ENCODE measurements at places on chromosomes 3 and 15. TPM values are rescaled to one million over a fixed set of nuclear protein-coding genes. Genes with fewer than 3 reads are reported as not detected.

- peak overlapping the region; percentile 82 for H3K27ac ChIP-seq
- peak overlapping the region; percentile 66 for H3K4me3 ChIP-seq
- no peaks in the 10 kb centered on the region for H3K36me3 ChIP-seq
- H3K4me1 ChIP-seq = peaks cover 3% of the 10 kb centered on the region
- peak; percentile 30 for DNase-seq
Measured at GRCh38 chr3:2097641-2098191, 950 bp upstream of the CNTN4 start.

- no peak for DNase-seq
- peaks cover 29% of the 10 kb centered on the region for H3K4me1 ChIP-seq
Measured at GRCh38 chr3:9349321-9350117, 13.3 kb upstream of the THUMPD3 start.

- H3K4me1 ChIP-seq = no peaks in the 10 kb centered on the region
- H3K4me3 ChIP-seq = no peak overlapping the region
- no peak overlapping the region for H3K27ac ChIP-seq
- DNase-seq = no peak
- no peaks in the 10 kb centered on the region for H3K27me3 ChIP-seq
Measured at GRCh38 chr15:74442063-74442462, 8.3 kb upstream of the SEMA7A start.

DNA sequence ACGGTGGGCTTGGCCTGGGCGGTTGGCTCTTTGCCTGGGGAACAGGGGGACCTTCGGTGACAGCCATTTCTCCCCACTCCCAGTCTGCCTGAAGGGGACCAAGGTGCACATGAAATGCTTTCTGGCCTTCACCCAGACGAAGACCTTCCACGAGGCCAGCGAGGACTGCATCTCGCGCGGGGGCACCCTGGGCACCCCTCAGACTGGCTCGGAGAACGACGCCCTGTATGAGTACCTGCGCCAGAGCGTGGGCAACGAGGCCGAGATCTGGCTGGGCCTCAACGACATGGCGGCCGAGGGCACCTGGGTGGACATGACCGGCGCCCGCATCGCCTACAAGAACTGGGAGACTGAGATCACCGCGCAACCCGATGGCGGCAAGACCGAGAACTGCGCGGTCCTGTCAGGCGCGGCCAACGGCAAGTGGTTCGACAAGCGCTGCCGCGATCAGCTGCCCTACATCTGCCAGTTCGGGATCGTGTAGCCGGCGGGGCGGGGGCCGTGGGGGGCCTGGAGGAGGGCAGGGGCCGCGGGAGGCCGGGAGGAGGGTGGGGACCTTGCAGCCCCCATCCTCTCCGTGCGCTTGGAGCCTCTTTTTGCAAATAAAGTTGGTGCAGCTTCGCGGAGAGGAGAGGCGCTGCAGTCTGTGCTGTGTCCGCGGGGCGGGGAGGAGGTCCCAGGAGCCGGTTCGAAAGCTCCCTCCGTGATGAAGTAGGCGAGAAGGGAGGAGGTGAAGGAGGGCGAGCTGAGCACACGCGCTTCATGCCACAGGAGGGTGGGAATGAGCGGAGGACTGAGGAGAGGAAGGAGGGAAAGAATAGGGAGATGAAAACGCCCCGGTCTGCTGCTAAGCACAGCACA, 9.6 kb downstream of the CLEC3B start:
- peaks cover 14% of the 10 kb centered on the region for H3K4me1 ChIP-seq
- H3K27me3 ChIP-seq = no peaks in the 10 kb centered on the region
- peak overlapping the region; percentile 32 for H3K4me3 ChIP-seq
- H3K27ac ChIP-seq = peak overlapping the region; percentile 36
- no peak for DNase-seq

DNA sequence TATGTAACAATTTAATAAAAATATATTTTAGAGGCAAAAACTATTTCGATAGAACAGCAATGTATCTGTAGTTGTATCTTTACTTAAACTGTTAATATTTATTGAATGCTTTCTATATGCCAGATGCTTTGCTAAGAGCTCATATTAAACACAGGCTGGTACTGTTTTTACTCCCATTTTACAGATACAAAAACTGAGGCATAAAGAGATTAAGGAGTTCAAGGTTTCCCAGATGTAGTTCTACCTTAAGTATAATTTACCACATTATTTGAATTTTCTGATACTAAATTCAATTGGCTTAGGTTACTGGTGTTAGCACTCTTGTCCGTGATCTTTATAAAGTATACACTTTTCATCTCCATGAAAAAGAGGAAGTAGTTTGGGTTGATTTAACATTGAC, 149.8 kb downstream of the ROBO2 start:
- no peaks in the 10 kb centered on the region for H3K4me1 ChIP-seq
- H3K4me3 ChIP-seq = no peak overlapping the region
- H3K36me3 ChIP-seq = no peaks in the 10 kb centered on the region

DNA sequence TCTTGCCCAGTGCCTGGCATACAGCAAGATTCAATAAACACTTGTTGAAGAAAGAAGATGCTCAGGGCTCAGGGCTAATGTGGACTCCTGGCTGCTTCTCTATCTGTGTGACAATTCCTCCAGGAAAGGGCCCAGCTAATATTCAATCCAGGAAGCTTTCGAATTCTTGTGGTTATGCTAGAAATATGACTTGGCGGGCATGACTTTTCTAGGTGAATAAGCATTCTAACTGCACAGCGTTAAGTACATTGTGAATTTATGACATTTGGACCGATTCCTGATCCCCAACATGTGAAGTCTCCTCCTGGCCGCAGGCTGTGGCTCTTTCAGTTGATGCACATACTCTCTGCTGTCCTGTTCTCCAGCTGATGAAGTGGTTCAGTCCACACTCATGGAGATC, 117.0 kb downstream of the IMPG2 start:
- H3K4me1 ChIP-seq = no peaks in the 10 kb centered on the region
- no peak overlapping the region for H3K27ac ChIP-seq
- no peak overlapping the region for H3K4me3 ChIP-seq
- H3K27me3 ChIP-seq = no peaks in the 10 kb centered on the region
- H3K36me3 ChIP-seq = no peaks in the 10 kb centered on the region

DNA sequence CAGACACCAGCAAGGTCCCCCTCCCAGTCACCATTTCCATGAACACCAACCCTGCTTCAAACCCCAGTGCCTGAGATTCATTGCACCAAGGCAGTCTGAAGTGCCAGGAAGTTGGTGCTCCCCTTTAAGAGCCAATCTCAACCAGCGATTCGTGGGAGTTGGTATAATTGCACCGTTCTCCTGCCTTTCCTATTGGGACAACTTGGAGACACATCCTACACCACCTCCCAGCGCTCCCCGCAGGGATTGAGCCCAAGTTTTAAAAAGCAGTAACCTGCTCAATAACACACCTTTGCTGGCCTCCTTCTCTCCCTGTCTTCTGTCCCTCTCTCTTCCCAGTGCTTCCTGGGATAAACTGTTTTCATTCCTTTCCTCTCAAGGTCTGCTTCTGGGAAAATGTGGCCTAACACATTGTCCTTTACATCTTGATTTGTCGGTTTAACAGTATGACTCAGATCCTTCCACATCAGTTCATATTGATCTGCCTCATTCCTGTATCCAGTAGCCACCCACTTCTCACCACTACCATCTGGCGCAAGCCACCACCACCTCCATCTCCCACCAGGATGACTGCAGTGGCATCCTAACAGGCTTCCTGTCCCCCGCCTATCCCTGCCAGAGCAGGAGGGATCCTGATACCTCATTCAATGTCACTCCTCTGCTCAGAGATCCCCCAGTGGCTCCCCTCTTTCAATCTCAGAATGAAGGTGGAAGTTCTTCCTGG, 37.8 kb upstream of the HRH1 start:
- no peak overlapping the region for H3K27ac ChIP-seq
- no peaks in the 10 kb centered on the region for H3K36me3 ChIP-seq
- no peak for DNase-seq
- H3K4me1 ChIP-seq = no peaks in the 10 kb centered on the region

DNA sequence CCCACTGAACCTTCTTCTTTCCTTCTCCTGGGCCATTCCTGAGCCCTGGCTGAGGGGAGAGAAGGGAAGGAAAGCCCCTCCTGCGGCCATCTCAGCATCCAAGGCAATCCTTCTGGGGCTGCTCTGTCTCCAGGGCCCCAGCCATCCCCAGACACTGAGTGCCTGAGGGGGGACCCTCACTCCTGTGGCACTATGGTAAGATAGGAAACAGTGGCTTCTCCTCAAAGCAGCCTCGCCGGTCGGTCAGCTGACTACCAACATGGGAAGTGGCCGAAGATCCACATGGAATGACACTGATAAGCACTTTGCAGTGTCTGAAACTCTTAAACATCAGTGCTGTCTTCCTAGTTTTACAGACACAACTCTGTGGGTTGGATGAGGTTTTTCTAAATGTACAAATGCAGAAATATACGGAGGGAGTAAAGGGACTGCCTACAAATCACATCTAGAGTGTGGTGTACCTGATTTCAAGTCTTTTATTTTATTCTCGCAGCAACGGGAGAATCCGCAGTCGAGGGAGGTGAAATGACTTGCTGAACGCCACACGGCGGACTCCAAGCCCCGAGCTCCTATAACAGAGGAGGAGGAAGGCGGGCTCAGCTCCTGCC, 973 bp upstream of the ITPKA start:
- peak overlapping the region; percentile 94 for H3K27ac ChIP-seq
- H3K27me3 ChIP-seq = peaks cover 19% of the 10 kb centered on the region
- H3K4me1 ChIP-seq = peaks cover 33% of the 10 kb centered on the region
- peak overlapping the region; percentile 39 for H3K4me3 ChIP-seq
- H3K36me3 ChIP-seq = no peaks in the 10 kb centered on the region

- H3K4me1 ChIP-seq = no peaks in the 10 kb centered on the region
- no peaks in the 10 kb centered on the region for H3K36me3 ChIP-seq
- DNase-seq = no peak
- no peak overlapping the region for H3K4me3 ChIP-seq
- H3K27ac ChIP-seq = peak overlapping the region; percentile 21
Measured at GRCh38 chr3:171258316-171258715, 201.9 kb downstream of the TNIK start.

GRCh38 chr3:119579366-119580066, at the start of gene ADPRH:
Gene ADPRH, plus strand, starts transcription at chr3:119579492. Its CDS starts 2,678 bp downstream, at chr3:119582170.
- H3K27ac ChIP-seq = peak within 1 kb of the TSS; percentile 87
- H3K36me3 ChIP-seq = no peaks in the 10 kb centered on the region
- no peaks in the 10 kb centered on the region for H3K27me3 ChIP-seq
- peak; percentile 86 for DNase-seq
- H3K4me3 ChIP-seq = peak within 1 kb of the TSS; percentile 62

DNA sequence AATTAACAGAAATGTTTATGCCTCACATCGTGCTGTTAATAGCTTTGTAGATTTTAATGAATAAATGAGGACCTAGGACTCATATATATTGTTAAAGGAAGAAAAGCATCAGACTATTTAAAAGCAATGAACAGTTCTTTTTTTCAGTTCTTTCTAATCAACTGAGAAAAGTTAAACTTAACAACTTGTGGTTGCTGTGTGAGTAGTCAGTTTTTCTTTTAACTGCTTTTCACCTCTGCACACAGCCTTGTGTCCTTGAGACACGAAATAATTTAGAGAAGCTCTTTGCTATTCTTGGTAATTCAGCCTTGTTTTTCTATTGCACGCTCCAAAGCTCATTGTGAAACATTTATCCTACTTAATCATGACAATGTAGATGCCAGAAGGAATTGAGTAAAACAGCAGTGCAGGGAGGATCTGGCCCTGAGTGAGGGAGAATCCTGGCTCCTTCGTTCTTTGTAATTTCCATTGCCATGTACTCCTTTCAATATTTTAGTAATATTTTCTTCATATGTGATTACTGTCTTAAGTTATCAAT, 499.0 kb downstream of the PYDC2 start:
- no peaks in the 10 kb centered on the region for H3K4me1 ChIP-seq
- H3K27ac ChIP-seq = no peak overlapping the region
- no peaks in the 10 kb centered on the region for H3K27me3 ChIP-seq
- DNase-seq = no peak
- no peak overlapping the region for H3K4me3 ChIP-seq

DNA sequence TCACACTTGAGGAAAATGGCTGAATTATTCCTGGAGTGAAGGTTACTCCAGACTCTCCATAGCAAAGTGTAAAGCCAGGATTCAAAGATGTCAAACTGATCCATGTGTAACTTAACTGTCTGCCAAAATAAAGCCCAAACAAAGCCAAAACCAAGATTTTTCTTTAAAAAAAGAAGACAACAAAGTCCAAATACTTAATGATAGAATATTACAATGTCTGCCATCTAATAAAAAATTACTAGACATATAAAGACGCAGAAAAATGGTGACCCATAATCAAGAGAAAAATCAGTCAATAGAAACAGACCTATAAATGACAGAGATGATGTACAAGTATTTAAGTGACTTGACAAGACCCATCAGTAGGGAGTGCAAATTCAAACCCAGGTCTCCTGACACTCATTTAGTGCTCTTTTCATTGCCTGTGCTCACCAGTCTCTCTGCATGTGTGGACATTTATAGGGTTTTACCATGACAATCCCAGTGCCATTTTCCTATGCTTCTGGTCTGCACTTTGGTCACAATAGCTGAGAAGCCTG, 85.1 kb upstream of the HES1 start:
- peaks cover 27% of the 10 kb centered on the region for H3K4me1 ChIP-seq
- no peaks in the 10 kb centered on the region for H3K36me3 ChIP-seq
- H3K4me3 ChIP-seq = no peak overlapping the region
- no peak for DNase-seq
- H3K27me3 ChIP-seq = no peaks in the 10 kb centered on the region

DNA sequence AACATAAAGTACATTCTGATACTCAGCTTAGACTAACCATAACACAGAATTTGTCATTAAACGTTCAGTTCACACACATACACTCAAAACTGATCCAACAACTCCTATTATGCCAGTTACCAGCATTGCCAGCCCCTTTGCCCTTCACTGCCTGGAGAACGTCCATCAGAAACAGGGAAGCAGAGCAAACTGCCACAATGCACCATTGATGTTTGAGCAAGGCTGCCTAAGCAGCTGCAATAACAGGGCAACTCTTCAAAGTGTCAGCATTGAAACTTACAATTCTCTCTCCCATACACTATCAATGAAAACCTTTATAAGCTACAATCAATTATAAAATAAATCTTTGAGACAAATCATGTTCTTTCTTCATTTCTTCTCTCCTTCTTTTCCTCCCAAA, 85.1 kb downstream of the ZBTB20 start:
- no peak overlapping the region for H3K27ac ChIP-seq
- DNase-seq = no peak
- H3K27me3 ChIP-seq = no peaks in the 10 kb centered on the region
- H3K36me3 ChIP-seq = no peaks in the 10 kb centered on the region
- no peaks in the 10 kb centered on the region for H3K4me1 ChIP-seq

GRCh38 chr3:55518451-55518850, 31.3 kb upstream of the WNT5A start:
- no peaks in the 10 kb centered on the region for H3K4me1 ChIP-seq
- no peak for DNase-seq

DNA sequence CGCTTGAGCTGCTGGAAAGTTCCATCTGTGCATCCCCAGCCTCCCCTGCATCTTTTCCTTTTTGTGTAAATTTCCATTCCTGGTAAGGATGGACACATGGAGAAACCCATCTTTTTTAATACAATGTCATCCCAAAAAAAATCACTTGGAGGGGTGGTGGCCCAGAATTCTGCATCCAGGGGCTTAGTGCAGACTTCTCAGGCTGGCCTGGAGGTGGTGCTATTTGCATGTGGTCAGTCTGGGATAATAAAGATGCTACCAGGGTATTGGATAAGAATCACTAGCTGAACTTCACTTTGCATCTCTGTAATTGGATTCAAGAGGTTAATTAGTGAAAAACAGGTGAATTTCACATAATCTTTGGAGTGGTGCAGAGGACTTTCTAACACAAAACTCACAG, 1.8 kb upstream of the ZSCAN2 start:
- no peak overlapping the region for H3K4me3 ChIP-seq
- H3K36me3 ChIP-seq = no peaks in the 10 kb centered on the region
- H3K27me3 ChIP-seq = no peaks in the 10 kb centered on the region

SH2D7 gene
- not detected for total RNA-seq

CCDC39 gene
- total RNA-seq = 0.27 TPM

RTP1 gene
- total RNA-seq = not detected

IMPG2 gene
- 0.32 TPM for total RNA-seq

DENND6A gene
- 29.7 TPM for total RNA-seq

ARPIN gene
- total RNA-seq = 28.4 TPM

ZKSCAN7 gene
- total RNA-seq = 0.37 TPM

SLC28A2 gene
- total RNA-seq = 11.1 TPM
